ENCODE measurements at places on chromosomes 12 and 14. TPM values are rescaled to one million over a fixed set of nuclear protein-coding genes. Genes with fewer than 3 reads are reported as not detected.
A peak's percentile ranks its signal among the peaks of the same experiment; 100 is the strongest.

NRIP2 gene
- total RNA-seq = not detected

LRP10 gene
- 100.0 TPM for total RNA-seq

TUNAR gene
- total RNA-seq = not detected

POC1B gene
- total RNA-seq = 17.2 TPM

PRKD1 gene
- total RNA-seq = not detected

SDSL gene
- total RNA-seq = 2.3 TPM

PLEK2 gene
- total RNA-seq = 3.5 TPM

CEBPE gene
- 0.82 TPM for total RNA-seq

- DNase-seq = no peak
Observed at GRCh38 chr14:99029145-99029915, 242.7 kb downstream of the BCL11B start.

- peak; percentile 95 for DNase-seq
Observed at GRCh38 chr14:91315844-91316267, 71.4 kb upstream of the GPR68 start.

DNA sequence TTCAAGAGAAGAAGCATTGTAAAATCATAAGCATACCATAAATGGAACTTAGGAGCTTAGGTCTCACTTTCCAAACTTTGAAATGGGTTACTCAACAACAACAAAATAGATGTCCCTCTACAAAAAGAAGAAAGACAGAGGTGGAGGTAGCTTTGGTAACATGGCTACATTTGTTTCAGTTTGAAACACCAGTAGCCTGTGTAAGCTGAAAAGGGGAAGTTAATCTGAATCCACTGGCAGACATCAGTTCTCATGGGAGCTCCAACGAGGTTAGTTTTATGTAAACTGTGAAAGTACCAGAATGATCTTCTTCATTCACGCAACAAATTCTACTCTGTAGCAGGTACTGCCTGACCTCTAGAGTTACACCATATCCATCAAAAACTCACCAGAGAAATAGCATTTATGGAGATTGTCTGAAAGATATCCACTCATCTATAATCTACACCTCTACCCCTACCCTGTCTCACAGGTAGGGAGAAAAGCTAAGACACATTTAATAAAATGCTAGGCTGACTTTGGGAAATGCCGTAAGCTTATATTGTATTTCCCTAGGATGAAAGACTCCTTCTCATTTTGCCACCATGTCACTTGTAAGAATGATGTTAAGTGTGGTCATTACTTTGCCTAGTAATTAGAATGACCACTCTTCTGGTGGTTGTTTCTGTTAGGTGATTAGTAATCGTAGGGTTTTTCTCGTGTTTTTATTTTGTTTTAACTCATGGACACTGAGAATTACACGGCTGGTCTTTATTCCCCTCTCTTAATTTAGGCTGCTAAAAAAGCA, 224.1 kb downstream of the ASCL1 start:
- DNase-seq = no peak

DNA sequence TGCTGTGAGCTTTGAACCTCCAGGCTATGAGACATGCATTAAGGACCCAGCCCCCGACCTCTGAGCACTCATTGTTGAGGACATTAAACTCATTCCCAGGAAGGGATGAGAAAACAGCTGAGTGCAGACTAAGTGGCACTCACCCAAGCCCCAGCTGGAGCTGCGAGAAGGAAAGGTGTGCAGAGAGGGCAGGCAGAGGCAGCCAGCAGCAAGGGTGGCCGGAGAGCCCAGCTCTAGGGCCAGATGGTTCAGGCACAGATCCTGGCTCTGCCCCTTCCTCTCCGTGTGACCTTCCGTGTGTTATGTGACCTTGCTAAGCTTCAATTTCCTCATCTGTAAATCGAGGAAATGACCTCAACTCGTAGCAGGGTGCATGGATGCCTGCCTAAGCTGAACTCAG, 3.7 kb downstream of the TSPAN11 start:
- DNase-seq = no peak

GRCh38 chr12:49524660-49525324, 14.0 kb upstream of the KCNH3 start:
- DNase-seq = no peak

DNA sequence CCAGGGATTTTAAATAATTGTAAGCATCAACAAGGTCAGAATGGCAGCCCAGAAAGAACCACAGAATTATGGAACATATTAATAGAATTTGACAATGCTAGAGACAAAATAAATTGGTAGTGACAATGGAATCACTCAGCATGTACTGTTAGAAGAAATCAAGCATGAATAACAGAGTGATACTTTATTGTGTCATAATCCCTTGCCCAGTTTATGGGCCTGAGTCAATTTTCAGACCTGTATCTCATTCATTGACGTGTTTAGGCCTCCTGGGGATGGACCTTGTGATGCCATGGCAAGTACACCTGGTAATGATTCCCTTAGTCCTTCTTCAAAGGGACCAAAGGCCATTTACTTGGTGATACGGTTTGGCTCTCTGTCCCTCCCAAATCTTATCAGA, 12.8 kb upstream of the CCDC91 start:
- no peak for DNase-seq

GRCh38 chr14:95677179-95677835, 8.9 kb upstream of the TCL1B start:
- no peak for DNase-seq

DNA sequence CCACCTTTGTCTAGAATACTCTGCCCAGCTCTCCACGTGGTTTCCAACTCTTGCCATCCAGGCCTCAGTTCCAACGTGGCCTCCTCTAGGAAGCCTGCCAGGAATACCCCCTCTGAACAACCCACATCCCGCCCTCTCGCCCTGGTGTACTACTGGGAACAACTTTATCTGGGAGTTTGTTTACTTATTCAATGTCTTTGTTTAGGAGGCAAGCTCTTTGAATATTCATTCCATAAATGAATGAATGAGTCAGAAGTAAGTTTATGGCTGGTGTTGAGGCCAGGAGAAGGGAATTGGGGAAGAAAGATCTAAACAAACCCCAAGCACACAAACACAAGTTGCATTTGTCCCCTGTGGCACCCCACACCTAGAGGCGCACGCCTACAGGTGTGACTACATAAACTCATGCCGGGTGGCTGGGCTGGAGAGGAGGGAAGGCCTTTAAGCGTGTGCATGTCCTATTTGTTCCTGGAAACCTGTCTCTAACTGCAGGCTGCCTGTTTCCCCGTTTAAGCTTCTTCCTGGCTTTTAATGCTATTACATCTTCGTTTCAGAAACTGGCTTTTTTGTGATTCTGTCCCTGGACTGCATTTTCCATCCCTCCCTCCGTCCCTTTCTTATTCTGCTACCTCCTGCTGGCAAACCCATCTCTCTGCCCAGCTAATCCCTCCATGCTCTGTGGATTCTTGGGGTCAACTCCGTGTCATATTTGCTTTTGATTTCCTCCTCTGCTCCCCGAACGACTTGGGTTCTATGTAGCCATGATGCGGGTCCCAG, 57.9 kb downstream of the FZD10 start:
- DNase-seq = no peak

DNA sequence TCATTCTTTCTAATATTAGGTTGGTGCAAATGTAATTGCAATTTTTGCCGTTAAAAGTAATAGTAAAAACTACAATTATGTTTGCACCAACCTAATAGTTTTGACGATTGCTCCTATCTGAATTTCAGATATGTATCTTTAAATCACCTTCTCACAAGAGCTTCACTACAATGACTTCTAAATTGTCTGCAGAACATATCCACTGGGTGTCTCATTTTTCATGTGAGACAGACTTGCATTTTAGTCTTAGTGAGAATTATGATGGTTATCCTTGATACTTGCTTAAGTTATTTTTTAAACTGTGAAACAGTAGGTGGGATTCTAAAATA, 84.6 kb downstream of the ITPR2 start:
- DNase-seq = no peak

- no peak for DNase-seq
Observed at GRCh38 chr12:50574601-50575348, 70.0 kb downstream of the DIP2B start.

GRCh38 chr12:6567112-6567670, 900 bp downstream of the NOP2 start:
- no peak for DNase-seq

DNA sequence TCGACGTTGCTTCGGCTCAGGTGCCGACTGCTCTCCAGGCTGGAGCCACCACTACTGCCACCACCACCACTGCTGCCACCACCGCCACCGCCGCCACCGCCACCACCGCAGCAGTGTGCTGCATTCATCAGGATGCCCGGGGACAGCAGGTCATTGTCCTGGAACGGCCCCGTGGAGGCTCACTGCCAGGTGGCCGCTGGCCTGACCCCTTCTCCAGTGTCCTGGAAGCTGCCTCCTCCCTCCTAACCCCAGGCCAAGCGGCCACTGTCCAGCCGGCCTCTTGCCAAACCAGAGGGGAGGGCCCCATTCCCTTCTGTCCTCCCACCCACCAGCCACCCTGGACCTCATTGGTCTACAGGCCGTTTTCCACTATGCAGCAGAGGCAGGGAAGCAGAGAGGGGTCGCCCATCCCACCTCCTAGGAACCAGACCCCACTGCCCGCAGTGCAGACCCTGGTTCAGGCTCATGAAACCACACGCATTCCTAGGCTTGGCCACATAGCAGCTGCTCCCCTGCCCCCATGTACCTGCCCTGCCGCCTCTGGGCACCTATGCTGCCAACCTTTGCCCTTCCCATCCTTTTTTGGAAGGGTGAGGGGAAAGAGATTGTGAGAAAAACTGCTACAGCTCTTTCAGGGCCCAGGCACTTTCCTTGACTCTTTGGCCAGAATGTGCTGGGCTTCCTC, 15.2 kb downstream of the ARL6IP4 start:
- no peak for DNase-seq

GRCh38 chr12:4287325-4288211, 14.0 kb downstream of the CCND2 start:
- DNase-seq = no peak

- no peak for DNase-seq
Observed at GRCh38 chr14:50920482-50921230, 23.6 kb downstream of the PYGL start.

- no peak for DNase-seq
Observed at GRCh38 chr12:65962921-65963861, 138.9 kb downstream of the HMGA2 start.

- no peak for DNase-seq
Observed at GRCh38 chr12:13268581-13268980, 72.1 kb downstream of the EMP1 start.

DNA sequence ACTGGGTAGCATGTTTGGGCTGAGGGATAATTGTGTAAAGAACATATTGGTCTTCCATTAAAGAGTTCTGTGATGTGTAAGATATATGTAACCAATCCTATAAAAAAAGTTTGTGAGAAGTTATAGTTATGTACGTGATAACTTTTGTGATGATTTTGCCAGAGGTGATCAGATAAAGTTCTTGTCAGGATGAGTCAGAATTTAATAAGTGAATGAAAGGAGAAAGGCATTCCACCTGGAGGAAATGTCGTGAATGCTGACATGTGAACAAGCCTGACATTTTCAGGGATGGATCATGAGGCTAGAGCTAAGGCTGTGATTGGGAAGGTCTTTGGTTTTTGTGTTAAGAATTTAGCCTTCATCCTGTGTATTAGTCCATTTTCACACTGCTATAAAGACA, 241.5 kb downstream of the SNAPC1 start:
- no peak for DNase-seq

DNA sequence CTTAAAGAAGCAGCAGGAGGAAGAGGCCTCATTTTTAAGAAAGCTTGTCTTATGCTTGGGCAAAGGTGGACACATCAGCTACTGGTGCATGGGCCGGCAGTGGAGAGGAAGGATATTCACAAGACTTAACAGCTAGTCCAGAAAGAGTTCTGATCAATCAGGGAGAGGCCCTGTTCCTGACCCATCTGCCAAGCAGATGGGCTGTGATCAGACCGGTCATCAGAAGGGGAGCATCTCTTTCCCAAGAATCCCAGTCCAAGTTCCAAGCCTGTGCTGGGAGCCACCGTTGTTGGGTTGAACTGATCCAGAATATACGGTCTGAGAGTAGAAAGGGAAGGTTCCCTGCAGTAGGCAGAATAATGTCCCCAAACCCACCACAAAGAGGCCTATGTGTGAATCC, 32.7 kb upstream of the SOCS2 start:
- no peak for DNase-seq

- no peak for DNase-seq
Observed at GRCh38 chr14:35565871-35566464, 32.0 kb downstream of the INSM2 start.

DNA sequence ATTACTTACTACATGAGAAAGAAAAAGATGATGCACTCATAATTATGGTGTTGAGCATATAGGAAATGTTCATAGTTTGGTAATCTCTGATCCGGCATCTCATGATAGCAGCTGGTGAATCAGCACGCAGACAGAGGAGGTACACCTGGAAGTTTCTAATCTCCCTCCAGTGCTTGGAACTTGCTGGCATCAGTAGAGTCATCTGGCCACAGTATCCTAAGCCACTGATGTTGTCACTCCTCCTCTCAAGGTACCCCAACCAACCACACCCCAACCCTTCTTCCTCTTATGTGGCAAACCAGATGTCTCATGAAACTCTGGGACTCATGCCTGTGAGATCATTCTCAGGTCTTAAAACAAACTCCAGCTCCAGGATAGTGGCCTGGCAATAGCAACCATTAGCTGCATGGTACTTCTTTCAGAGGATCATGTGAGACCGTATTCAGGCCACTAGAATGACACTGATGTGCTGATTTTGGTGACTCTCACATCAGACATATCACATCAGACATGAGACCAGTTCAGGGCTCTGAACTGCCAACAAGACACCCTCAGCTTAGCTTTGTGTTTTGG, 143.0 kb downstream of the RASSF9 start:
- DNase-seq = no peak

GRCh38 chr12:118332511-118332910, 40.2 kb downstream of the TAOK3 start:
- DNase-seq = no peak

GRCh38 chr12:6222078-6222654, 22.0 kb downstream of the CD9 start:
- DNase-seq = no peak

- peak; percentile 17 for DNase-seq
Observed at GRCh38 chr12:42483521-42483790, 106.1 kb downstream of the PRICKLE1 start.

GRCh38 chr12:69497308-69498026, 27.3 kb downstream of the FRS2 start:
- no peak for DNase-seq

- no peak for DNase-seq
Observed at GRCh38 chr14:29548948-29549370, 378.7 kb downstream of the PRKD1 start.

DNA sequence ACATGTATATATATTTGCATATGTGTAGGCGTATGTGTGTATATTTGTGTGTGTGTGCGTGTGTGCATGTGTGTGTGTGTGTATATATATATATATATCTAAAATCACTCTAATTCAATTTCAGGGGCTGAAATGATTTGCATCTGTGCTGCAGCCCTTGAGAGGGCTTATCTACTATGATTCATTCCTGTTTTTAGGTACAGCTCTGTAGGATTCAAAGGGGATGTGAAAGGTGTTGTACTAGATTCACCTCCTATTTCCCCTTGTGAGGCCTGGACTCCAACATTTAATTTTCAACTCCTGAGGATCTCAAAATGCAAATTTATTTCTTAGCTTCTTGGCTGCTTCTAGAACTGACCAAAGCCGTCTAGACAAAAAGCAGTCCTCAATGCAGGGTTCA, 11.1 kb downstream of the ERP27 start:
- no peak for DNase-seq

- DNase-seq = no peak
Observed at GRCh38 chr14:35456261-35456660, 51.7 kb upstream of the NFKBIA start.

GRCh38 chr12:92546635-92547348, 156.0 kb upstream of the PLEKHG7 start:
- DNase-seq = no peak
